ENCODE measurements at places on chromosomes 3 and 15.

DNA sequence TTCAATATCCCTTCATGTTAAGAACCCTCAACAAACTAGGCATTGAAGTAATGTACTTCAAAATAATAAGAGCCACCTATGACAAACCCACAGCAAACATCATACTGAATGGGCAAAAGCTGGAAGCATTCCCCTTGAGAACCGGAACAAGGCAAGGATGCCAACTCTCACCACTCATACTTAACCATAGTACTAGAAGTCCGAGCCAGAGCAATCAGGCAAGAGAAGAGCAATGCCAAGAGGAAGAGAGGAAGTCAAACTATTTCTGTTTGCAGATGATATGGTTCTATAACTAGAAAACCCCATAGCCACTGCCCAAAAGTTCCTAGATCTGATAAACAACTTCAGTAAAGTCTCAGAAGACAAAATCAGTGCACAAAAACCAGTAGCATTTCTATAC lies 161.9 kb downstream of the UBE2E2 start:
- DNase-seq = no peak

DNA sequence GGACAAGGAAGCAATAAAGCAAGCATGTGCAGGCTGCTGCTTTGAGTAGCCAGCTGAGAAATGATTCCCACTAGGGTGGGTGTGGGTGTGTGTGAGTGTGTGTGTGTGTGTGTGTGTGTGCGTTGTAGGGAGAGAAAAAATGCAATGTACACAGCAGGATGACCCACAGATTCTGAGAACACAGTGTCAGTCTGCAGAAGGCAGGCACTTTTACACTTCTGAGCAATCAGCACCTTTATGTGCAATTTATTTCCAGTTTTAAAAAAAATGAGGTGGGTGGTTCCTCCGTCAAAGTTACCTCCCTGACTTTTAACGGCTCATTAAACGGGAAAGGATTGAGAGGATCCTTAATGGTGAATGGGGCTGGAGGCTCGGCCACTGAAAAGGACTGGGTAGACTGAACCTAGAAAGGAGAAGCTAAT lies 38.5 kb upstream of the LIPC start:
- no peak for DNase-seq

GRCh38 chr15:81780966-81781365 lies 264.9 kb downstream of the MEX3B start:
- no peak for DNase-seq

- no peak for DNase-seq
These were observed 121.9 kb upstream of the ARHGEF3 start for GRCh38 chr3:56923526-56924224.

GRCh38 chr15:93469994-93470393 lies 381.0 kb upstream of the RGMA start:
- DNase-seq = no peak

- DNase-seq = no peak
These were observed 39.2 kb downstream of the ATP2B2 start for GRCh38 chr3:10466186-10466585.

- DNase-seq = no peak
These were observed 136.9 kb upstream of the CFAP20DC start for GRCh38 chr3:59186725-59187124.

- DNase-seq = no peak
These were observed 605.0 kb downstream of the TUSC7 start for GRCh38 chr3:117314441-117315150.

GRCh38 chr15:47407692-47408091 lies 309.6 kb upstream of the SEMA6D start:
- DNase-seq = no peak

GRCh38 chr15:53159458-53159857 lies 369.3 kb upstream of the ONECUT1 start:
- no peak for DNase-seq
